ENCODE measurements at places on chromosomes 12 and 14.

- no peak for DNase-seq
Measured at GRCh38 chr14:72519543-72519942, 374.4 kb downstream of the DPF3 start.

DNA sequence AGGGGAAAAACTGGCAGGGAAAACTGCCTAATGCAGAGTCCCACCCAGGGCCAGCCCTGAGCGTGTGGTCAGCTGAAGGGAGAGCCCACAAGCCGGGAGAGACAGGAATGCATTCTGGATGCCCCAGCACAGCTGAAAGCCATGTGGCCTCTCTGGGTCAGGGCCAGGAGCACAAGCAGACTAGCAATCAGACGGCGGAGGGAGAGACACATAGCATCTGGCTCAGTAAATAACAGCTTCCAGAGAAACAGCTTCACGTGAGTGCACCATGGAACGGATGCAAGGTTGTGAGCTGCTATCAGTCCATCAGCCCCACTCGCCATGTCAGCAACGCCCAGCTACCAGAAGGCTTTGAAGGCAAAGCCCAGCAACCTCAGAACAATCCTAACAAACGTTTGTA lies 28.2 kb upstream of the TMEM106C start:
- DNase-seq: peak; percentile 86

GRCh38 chr14:32980178-32980901 lies 41.7 kb downstream of the NPAS3 start:
- DNase-seq: no peak

- DNase-seq: no peak
Measured at GRCh38 chr12:93705237-93705636, 28.1 kb downstream of the CRADD start.

DNA sequence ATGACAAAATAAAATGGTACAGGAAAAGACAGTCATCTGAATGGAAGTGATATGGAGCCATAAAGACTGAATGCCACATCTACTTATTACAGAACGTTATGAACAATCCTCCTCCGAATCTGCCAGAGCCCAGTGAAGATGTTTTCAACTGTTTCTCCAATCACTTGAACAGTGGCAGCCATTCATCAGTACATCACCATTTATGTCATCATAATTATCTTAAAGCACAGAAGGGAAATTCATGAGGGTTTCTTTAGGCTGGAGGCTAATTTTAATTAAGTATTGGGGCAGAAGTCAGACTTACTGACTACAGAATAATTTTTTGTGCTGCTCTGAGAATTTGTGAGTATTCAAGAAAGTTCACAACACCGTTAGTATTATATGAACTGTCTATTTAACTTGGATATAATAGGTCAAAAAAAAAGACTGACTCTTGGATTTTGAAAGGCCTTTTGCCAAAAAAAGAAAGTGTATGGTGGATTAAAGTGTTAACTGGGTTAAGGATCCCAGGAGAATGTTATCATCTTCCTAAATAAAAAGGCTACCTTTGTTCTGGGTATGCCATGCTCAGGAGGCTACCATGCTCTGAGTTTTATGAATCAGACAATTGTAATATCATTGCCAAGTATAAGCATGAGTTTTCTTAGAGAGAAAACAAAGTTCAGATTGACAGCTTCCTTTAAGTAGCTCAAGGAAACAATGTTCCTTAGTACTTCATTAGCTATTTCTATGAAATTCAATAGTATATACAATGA lies 40.1 kb downstream of the PDZRN4 start:
- no peak for DNase-seq

DNA sequence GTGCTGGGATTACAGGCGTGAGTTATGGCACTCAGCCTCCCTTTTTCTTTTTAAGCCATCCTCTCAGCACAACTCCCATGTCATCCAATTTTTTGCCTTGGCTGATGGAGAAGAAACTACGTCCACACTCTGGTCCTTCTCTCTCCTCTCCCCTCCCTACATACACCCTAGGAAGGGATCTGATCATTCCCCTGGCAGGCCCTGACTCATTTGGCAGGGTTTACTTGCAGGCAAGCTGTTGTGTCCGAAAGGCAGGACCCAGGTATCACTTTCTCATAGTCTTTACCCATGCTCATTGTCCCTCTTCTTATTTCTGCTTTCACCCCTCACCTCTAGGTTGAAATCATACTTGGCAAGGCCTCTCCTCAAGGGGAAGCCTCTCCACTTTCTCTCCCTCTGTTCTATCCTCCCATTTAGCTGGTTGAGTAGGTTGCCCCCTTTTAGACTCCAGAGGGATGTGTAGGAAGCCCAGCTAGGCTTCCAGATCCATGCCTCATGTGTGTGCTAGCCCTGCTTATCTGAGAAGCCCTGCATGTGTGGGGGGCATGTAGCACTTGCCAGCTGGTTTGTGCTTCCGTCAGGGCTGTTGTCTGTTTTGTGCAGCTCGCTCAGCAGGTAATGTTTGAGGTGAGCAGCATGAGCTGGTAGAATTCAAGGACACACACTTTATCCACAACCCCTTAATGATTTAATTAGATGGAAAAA lies 14.8 kb downstream of the GPR19 start:
- no peak for DNase-seq

DNA sequence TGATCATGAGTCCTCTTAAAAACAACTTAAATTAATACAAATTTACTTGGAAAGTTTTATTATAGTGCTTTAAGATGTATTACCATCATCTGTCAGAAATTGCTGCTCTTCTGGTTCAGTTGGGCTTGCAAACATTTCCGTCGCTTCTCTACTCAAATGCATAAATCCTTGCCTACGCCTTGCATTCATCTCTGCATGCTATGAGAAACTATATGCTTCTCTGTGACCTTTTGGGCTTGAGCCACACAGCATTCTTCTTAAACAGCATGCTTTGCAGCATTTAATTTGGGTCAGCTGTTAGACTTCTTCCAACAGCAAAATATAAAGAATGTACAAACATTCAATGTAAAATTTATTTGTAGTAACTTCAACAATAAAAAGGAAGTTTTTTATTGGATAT lies 305.7 kb upstream of the FLRT2 start:
- DNase-seq: peak; percentile 25

GRCh38 chr14:75561013-75561432 lies 17.4 kb upstream of the FLVCR2 start:
- peak; percentile 61 for DNase-seq

GRCh38 chr12:68746572-68747180 lies 700 bp downstream of the SLC35E3 start:
- DNase-seq: peak; percentile 68

- no peak for DNase-seq
Measured at GRCh38 chr14:104157016-104157928, 18.9 kb downstream of the KIF26A start.

GRCh38 chr14:42671636-42672035 lies 1065.0 kb downstream of the LRFN5 start:
- no peak for DNase-seq

- no peak for DNase-seq
Measured at GRCh38 chr12:46087916-46088439, 97.6 kb upstream of the SCAF11 start.

DNA sequence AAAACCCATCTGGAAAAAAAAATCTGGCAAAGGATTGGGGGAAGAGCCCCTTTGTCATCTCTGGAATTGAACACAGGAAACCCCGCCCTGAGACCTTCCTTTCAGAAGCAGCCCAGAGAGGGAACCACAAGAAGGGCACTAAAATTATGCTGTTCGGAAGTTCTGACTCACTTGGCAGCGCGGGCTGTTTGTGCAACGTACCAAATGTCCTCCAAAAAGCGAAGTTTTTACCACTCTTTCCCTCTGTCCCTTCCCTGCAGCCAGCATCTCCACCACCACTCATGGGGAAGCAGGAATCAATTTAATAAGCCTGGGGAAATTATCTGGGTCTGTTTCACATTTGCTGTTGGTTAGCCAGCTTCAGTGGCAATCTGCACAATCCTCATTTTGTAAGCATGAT lies 3.2 kb upstream of the SYNE3 start:
- peak; percentile 87 for DNase-seq

DNA sequence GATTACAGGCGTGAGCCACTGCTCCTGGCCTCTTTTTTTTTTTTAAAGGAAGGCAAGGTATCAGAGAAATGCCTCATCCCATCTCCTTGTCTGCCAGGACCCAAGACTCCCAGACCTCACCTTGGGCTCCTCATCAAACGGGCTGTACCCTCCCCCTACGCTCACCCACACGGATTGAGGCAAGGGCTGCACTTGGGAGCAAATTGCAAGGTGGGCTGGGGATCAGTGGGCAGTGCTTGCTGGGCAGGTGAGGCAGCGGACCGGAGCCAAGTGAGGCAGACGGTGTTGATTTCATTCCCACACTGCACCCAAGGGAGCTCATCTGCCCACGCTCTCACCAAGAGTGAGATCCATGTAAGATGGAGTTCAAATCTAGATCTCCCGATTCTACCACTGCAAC lies 41.0 kb upstream of the DICER1 start:
- DNase-seq: no peak

DNA sequence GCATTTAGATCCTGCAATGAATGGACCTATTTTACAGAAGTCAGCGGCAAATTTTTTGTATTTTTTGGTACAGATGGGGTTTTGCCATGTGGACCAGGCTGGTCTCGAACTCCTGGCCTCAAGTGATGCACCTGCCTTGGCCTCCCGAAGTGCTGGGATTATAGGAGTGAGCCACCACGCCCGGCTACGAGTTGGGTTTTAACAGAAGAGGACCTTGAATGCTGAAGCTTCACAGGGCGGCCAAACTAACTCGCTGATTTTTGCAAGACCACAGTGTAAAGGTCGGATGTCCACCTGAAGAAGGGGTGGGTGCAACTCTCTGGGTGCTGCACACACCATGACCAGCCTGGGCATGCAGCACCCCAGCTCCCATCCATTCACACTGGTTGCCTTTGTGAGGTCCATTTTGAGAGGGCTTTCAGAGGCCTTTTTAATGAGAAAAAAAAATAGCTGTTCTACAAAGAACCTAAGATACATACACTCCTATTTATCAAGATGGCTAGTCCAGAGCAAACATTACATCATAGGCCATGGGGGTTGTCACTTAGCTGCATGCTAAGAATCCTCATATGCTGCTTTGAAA lies 21.6 kb upstream of the CDK2AP1 start:
- no peak for DNase-seq

DNA sequence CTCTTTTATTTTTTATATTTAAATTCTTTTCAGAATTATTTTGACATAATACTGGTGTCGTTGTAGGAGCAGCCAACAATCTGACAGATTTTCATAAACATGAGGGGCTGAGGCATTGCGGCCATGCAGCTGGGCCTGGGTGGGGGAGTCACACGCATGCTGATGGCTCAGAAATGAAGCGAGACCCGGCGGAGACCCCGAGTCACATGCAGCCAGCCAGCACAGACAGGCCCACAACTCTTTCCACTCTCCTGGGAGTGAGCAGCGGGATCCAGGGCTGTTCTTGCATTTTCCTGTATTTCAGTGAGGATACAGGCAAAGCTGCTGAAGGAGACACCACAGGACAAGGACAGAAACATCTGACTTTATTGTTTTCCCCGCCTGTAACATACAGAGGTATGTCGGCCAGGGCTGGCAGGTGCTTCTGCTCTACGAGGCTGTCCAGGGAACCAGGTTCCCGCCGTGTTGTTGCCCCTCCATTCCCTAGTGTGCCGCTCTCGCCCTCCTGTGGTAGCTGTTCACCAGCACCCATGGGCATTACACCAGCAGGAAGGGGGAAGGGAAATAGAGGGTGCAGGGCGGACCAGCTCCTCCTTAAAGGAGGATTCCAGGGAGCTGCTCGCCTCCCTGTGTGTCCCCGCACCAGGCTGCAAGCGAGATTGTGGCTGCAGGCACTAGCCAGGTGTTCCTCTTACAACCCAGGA lies 30.5 kb downstream of the FZD10 start:
- DNase-seq: no peak

DNA sequence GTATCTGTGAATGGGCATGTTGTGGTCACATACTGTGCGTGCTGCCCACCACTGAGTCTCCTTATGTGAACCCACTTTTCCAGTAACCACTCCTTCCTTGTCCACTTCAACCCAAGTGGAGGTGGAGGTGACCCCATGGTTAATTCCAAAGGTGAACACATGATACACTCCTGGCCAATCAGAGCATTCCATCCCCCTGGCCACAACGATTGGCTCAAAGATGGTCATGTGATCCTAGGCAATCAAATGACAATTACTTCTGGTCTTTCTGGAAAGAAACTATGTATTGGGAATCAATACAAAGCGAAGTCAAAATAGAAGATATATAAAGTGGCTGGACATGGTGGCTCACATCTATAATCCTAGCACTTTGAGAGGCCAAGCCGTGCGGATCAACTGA lies 20.2 kb upstream of the CCDC60 start:
- DNase-seq: no peak

DNA sequence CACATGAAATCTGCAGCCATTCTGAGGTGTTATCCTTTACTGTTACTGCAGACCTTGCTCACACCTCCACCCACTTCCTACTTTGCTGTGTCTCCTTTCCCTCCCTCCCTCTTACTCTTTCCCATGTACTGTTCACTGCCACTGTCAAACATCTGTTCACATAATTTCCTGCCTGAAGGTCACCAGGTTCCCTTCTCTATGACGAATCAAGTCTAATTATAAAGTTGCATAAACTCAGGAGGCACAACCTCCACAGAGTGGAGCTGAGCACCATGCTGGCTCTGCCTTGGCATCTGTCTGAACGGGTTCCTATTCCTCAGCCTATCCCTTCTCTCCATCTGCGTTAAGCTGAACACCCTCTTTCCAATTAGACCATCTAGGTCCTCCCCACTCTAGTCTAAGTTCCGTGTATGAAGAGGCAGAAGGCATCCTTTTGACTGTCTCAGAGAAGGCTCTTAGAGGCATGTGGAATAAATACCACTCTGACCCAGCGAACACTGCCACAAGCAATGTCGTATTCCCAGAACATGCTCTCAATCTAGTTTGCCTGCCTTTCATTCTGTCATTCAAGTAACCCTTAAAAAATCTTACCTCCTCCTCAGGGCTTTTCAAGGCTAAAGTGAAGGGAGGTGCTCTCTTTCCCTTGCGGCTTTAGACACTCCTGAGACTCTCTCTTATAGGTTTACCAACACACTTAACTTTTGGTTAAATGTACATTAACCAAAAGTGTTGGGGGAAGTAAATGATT lies 48.7 kb downstream of the ACADS start:
- DNase-seq: no peak

GRCh38 chr12:56599797-56600196 lies 30.3 kb downstream of the BAZ2A start:
- DNase-seq: no peak

- DNase-seq: no peak
Measured at GRCh38 chr12:31772186-31772585, 43.4 kb upstream of the AMN1 start.

DNA sequence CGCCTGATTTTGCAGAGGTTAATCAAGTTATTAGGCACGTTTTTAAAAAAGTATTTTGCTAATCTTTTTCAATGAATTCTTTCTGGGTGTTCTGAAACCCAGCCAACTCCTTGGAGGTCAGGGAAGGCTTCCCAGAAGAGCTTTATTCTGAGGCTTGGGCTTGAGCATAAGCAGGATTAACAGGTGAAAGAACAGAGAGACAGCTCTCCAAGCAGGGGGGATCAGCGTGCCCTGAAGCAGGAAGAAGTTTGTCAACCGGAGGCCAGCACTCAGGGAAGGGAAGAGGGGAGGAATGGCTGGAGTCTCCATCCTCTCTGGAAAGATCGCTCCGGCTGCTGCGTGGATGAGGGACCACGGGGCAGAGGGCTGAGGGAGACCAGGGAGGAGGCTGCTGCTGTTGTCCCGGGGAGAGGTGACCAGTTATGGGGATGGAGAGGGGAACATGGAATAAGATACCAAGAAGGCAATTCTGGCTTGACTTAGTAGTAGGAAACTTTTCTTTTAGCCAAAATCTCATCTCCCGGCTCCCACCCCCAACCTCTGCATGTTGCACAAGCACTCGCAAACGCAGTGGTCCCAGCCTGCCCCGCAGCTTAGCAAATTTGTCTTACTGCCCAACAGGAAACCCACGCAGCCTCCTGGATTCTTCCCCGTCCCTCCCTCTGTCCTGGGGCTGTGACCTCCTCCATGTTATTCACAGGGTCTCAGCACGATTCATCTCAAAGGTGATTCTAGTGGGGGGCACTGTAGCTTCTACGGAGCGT lies 1.1 kb upstream of the SSH1 start:
- no peak for DNase-seq

Data from fibroblast of upper back skin (primary cell).